Fibroblast of skin of back (primary cell): ENCODE measurements at places on chromosomes 6 and 20.

- peak; percentile 88 for DNase-seq
These were observed 19.7 kb downstream of the TIAM2 start for GRCh38 chr6:155014670-155015300.

- DNase-seq: no peak
These were observed 35.3 kb downstream of the YTHDF1 start for GRCh38 chr20:63180569-63181185.

DNA sequence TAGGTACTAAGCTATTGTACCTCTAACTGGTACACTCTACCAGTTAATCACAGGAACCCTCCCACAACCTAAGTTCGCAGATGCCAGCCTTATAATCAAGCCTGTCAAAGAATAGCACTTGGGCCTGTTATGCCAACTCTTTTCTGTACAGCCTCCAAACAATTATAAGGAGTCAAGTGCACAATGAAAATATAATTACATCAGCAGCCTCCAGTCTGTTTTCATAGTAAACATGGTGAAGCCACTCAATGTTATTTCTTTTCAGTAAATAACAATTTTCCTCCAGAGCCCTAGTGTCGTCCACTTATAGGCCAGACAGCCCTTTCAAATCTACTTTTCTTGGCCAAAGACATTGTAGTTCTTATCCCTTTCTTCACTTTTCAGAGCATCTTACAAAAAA lies 82.7 kb upstream of the CARMIL1 start:
- no peak for DNase-seq

DNA sequence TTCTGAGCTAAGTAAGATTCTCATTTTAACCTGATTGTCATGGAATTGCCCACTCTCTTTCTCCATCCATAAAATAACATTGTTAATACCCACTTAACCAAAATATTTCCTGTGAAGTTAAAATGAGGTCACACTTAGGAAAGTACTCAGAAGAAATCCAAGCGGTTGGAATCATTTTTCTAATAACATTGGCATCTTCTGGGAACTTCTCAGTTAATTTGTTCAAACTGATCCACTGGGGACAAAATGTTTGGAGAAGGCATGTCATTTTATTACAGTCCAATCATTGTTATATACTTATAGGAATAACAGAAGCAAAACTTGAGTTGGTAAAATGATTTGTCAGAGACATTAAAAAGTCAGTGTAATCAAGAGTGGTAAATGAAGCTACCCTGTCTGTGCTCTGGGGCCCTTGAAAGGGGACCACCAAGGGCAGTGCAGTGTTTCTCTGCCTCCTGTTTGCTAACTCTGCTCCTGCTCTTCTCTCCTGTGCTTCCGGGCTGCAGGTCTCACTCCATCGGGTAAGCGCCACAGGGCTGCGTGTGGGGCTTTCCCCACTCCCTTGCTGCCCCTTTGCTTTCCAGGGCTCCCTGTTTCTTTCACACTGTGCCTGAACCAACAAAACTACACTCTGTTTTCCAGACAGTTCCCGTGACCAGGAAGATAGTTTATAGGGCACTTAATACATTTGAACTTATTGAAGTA lies 50.1 kb downstream of the HDDC2 start:
- DNase-seq: peak; percentile 87

DNA sequence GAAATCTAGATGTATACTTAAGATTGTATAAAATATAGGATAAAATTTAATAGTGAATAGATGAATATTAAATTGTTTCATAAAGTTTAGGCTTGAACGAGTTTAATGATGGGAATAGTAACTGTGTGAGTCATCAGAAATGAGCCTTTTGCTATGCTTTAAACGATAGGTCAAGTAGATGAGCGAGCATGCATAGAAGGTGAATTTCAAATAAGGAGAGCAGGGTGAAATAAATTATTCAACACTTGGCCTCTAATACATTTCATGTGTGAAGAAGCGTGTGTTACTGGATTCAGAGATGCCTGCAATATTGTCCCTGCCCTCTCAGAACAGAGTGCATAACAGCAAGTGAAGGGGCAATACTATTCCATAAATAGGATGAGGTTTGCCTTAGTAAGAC lies 74.4 kb upstream of the EYA4 start:
- no peak for DNase-seq

GRCh38 chr6:47376930-47377329 lies 67.2 kb upstream of the TNFRSF21 start:
- no peak for DNase-seq

DNA sequence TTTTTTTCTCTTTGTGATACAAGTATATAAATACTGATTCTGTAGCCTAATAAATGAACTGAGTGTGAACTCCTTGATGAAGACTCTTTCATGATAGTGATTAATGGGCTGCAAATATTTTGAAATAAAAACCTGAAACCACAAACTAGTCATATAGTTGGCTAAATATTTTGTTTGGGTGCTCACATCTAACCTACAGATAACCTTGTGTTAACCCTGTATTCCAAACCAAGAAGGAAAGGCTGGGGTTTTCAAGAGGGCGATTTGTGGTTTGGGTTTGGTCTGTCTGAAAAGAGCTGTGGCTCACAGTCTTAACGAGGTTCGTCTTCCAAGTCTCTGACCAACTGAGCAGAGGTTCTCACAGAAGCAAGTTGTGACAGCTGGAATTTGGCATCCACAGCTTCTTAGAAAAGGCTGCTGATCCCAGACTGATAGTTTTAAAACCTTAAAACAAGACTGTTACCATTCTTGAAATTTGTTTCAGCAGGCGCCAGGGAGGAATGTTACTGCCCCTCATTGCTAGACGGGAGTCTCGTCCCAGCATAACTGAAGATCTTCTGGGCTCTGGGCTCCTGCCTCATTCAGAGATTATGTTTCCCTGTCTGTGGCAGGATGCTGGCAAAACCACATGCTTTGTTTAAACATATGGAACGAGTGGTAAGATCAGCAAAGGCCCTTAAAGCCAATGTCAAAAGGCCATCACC lies 736.4 kb upstream of the MARCKS start:
- DNase-seq: peak; percentile 97

- DNase-seq: no peak
These were observed 30.5 kb downstream of the PLN start for GRCh38 chr6:118578617-118579016.

DNA sequence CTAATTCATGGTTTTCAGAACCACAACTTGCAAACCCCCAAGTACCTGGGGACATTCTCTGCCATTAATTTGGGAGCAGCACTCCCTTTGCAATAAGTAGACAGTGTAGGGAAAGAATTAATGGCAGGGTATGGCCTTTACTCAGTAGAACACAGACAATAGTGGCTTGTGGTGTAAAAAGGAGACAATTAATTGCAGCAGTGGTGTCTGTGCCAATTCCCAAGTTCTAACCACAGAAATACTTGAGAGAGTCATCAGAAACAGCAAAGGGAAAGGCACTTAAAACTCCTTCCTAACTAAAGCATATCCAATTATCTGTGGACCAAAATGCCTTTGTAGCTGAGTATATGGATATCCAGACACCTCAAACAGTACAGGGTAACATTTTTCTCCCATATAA lies 257.6 kb upstream of the POU3F2 start:
- DNase-seq: peak; percentile 45

DNA sequence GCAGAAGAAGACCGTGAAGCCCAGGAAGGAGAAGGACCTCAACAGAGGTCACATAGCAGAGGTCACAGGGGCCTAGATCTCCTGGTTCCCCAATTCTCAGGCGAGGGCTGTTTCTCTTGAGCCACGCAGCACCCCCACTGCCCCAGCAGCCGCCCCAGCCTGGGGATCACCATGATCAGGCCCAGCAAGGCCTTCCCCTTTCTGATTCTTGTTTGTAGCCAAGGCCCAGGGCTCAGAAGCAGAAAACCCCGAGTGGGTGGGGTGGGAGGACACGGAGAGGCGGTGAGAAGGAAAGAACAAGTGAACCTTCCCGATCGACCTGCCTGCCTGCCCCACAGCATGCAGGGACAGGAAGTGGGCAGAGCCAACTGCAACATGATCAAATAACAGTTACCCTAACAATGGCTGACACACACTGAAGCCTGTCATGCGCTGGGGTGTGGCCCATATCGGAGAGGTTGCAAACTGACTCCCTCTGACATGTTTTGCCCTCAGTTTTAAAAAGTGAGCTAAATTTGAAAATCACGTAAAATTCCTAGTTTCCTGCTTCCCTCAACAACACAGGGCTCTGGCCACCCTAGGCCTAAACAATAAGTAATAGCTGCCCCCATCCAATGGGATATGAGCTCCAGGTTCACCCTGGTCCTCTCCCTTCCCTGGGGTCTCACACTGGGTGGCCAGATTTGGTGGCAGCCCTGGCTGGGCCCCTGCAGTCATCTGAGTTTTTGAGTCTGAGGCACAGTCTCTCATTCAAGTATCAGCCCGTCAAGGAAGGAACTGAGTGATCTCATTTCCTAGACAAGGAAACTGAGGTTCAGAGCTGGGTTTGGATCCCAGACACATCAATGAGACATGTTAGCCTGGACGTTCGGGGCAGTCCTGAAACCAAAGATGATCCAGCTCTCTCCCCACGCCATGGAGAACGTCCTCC lies 6.5 kb downstream of the PEDS1 start:
- peak; percentile 52 for DNase-seq

DNA sequence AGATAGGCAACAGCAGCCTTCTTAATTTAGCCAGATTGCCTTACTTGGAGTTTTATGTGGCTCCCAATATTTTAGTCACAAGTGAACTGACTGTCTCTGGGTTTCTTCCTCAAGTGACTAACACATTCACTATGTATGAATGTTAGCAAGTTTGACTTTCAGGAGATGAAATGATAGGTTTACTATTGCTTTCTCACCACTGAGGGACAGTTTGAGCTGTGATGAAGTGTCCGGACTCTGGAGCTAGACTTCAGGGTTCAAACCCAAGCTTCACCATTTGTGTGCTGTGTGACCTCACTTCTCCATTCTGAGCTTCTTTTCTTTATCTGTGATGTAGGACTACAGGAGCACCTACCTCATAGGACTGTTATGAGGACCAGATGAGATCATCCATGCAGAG lies 8.2 kb downstream of the DHX35 start:
- peak; percentile 94 for DNase-seq

DNA sequence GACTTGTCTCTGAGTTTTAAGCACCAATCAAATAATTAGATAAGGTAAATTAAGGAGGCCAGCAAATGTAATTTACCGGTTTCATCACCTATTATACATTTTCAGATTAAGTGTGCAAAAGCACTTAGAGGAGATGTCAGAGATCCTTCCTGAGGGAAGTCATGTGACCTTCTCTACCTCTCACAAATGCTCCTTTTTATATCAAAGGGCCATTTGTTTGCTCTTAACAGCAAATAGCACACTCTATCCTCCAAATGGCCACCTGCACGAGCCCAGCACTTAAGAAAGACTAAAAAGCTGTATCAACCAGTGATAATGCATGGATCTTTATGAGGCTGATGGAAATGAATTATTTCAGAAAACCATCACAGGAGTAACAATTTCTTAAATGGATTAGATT lies 149.4 kb downstream of the ELOVL4 start:
- no peak for DNase-seq

DNA sequence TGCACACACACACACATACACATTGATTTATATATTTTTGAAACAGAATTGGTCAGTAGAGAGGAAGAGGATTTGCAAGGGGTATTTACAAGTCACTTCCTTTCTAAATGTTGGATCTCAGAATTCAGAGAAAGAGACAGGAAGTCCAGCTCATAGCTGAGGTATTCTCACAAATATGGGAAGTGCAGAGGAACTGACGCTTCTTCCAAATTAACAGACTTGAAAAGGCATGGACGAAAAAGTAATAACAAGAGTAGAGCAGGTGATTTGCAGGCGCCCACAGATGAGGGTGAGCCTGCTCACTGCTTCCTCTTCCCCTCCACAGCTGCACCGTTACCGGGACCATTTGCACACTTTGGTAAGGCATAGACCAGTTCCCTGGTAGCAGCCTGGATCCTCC lies 246.4 kb downstream of the PHACTR1 start:
- peak; percentile 27 for DNase-seq

DNA sequence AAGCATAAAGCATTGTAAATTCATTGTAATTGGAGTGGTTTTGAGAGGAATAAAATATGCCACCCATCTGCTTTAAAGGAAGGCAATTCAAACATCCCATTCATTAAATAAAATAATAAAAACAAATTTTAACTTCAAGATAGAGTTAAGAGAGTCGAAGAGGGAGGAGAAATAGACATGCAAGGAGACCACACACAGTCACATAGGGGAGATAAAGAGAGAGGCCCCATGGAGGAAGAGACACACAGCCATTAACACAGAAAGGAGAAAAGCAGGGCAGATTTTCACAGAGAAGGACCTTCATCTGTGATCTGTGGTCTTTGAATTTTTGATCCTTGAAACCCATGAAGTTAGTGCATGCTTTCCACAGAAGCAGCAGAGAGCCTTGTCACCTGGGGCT lies 214.3 kb upstream of the TCF21 start:
- DNase-seq: no peak

DNA sequence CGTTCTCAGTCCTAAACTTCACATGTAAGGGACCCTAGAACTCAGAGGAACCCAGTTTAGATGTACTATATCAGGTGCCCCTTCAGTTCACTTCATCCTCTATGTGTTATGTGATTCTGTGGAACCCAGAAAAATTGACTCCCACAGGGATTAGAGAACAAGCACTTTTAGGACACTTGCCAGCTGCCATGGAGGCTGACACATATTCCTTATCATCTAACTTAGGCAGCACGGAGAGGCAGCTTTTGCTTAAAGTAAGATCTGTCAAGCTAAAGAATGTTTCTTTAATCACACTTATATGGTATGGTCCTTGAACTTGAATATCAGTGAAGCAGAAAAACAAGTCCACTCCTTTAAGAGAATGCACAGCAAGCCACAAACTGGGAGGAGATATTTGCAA lies 701.5 kb upstream of the ID4 start:
- DNase-seq: peak; percentile 40

DNA sequence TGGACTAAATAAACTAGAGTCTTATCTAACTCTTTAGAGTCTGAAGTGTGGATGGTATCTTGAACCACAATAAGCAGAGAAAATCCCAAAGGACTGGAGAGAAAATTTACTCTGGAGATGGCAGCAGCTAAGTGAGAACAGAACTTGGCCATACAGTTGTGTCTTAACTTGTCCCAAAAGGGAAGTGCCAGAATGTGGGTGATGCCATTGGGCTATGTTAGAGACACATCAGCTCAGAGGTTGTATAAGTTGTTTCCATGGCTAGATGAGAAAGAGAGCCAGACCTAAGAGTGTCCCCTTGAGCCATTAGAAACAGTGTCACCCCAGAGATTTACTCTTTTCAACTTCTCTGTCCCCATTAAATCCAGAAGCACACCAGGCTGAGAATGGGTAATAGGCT lies 36.2 kb downstream of the FOXO3 start:
- DNase-seq: no peak

DNA sequence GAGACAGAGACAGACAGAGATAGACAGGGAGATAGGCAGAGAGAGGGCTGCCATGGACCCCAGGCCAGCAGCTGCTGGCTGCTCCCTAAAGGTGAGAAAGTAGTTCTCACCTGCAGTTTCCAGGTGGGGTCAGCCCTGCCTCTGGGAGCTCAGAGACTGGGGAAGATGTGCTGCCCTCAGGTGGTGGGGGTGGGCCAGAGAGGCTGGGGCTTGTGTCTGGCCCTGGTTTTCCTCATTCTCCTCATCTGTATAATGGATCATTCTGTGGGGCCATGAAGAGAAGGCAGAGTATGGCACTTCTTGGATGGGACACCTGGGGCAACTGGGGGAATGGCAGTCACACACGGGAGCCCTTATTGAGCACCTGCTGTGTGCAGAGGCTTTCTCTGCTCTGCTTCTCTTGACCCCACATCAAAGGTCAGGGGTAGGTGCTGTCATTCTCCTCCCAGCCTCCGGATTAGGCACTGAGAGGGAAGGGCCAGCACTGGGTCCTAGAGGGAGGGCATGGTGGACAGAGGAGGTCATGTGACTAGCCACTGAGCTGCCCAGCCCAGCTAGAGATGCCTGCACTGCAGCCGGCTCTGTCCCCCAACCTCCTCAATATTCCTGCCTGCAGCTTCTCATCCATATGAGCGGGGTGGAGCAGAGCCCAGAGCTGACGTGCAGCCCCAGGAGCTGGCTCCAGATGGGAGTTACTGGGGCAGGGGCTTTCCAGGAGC lies 4.1 kb downstream of the ANGPT4 start:
- no peak for DNase-seq
